ENCODE measurements at places on chromosomes 3 and 15.

- DNase-seq, result peak; percentile 37
Observed at GRCh38 chr3:170356596-170357175, 829 bp upstream of the SKIL start.

DNA sequence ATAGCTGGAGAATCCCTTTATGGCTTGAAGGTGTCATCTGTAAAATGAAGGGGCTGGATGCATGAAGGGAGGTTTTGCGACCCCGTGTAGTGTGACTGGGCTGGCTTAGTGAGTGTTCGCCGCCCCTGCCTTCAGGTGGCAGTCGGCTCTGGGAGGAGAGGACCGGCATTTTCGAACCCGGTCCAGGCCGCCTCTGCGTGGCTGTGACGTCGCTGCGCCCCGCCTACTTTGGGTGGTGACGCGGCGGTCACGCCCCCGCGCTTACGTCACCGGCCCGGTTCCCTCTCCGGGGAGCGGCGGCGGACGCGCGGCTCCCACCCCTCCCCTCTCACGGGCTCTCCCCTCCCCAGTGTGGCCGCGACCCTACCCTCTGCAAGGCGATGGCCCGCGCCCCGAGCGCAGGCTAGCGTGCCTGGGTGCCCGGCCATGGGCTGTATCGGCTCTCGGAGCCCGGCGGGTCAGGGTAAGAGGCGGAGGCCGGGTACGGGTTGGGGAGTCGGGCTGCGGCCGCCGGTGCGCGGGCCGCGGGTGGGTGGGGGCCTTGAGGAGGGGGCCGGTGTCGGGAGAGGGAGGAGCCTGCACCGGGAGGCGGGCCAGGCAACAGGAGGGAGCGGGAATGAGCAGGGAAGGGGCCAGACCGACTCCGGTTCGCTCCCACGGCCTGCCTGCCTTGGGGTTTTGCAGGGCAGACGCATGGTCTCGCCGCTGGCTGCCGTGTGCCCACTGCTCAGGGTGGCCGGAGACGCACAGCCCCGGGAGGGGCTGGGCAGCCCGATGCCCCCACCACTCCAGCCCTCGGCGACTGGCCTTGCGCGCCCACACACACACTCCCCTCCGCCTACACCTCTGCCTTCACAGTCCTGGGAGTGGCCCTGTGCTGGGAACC is 1.5 kb upstream of the FAM131A start:
- peak; percentile 83 for DNase-seq

- no peak for DNase-seq
Observed at GRCh38 chr3:195159117-195159813, 111.7 kb downstream of the XXYLT1 start.

GRCh38 chr3:147705651-147706051 is 296.5 kb downstream of the ZIC1 start:
- no peak for DNase-seq

GRCh38 chr3:34504366-34504765 is 705.9 kb downstream of the PDCD6IP start:
- no peak for DNase-seq

- no peak for DNase-seq
Observed at GRCh38 chr3:171410186-171410585, 50.0 kb downstream of the TNIK start.

DNA sequence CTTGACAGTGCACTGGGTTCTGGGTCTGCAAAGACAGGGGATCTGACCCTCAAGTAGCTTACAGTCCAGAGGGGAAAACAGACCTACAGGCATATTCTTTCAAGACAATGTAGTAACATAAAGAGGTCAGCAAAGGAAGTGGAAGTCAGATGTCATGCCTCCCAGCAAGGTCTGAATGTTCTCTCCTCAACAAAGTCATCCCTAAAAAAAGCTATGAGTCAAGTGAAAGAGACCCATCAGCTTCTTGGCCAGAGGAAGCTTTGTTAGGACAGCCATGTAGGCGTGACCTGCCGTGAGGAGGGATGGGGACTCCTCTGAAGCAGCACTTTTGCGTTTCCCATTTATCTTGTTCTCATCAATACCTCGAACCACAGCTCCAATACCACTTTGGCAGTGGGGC is 331.6 kb upstream of the NR2F2 start:
- DNase-seq, result no peak

DNA sequence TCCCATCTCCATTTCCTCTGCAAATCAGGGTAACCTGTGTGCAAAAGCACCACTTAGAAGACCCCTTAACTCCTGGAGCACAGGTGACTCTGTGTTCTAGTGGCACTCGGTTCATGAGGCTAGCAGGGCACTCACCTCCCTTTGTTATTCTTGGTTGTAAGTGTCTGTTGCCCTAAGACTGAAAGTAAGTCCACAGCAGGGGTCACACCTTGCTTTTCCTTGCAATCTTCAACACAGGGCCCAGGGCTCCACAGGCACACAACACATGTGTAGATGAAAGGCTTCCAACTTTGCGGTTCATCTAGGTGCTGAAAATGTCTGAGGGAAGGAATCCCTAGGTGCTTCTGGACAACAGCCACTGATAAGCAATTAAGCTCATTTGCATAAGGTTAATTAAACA is 2.9 kb downstream of the RNU6-1 start:
- DNase-seq, result no peak

- DNase-seq, result no peak
Observed at GRCh38 chr3:194851254-194851653, 165.6 kb downstream of the FAM43A start.

DNA sequence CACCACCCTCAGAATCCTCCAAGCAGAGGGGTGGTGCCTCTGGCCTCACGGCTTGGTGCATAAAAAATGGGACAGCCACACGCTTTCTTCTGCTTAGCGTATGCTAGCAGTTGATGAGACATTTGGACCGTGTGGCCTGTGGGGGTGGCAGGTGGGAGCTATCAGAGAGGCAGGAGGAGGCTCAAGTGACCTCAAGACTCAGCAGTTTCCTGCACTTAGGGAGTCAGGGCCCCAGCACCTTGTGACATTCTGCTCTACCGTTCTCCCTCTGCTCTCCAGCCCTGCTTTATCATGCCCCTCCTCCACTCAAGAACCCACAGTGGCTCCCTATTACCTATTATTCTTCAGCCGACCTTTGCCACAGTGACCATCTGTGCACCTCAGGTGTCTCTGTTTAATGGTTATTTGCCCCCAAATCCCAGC is 41.0 kb upstream of the CGNL1 start:
- DNase-seq, result no peak

DNA sequence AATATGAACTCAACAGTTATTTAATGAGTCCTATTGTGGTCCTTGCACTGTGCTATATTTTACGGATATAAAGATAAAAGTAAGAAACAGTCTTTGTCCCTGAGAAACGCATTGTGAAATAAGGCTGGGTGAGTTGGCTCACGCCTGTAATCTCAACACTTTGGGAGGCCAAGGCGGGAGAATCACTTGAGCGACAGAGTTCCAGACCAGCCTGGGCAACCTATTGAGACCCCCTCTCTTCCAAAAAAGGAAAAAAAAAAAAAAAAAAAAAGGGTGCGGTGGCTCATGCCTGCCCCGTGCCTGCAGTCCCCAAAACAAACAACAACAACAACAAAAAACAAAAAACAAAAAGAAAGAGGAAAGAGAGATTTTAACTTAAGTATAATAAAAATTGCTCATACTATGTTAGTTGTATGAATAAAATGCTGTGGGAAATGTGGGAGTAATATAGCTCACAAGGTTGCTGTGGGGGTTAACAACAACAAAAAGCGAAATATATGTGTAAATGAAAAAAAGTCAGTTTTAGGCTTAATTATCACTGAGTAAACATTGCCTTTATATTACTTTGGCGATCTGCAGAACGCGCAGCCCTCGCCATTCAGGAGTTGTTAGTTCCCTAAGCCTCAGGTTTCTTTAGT is 461 bp upstream of the FNDC3B start:
- no peak for DNase-seq

DNA sequence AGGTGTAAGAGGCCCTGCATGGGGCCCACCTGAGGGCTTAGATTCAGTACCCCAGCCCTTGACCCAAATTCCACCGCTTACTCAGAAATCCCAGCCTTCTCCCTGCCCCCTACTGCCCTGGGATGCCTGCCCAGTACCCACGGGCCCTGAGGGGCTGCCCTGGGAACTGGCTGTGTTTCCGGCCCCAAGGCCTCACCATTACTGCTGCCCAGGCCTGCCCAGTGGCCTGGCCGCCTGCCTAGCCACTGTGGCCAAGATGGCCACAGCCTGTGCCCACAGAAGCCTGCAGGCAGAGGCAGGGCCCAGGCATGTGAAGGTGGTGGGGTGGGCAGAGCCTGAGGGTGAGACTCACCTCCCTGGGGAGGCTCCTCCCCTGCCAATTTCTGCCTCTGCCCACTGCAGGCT is 6.1 kb upstream of the PRKCD start:
- no peak for DNase-seq
